Activated naive CD8-positive, alpha-beta T cell treated with anti-CD3 and anti-CD28 coated beads for 36 hours (primary cell): ENCODE measurements at places on chromosomes 5 and 9.
A peak's percentile ranks its signal among the peaks of the same experiment; 100 is the strongest.

DNA sequence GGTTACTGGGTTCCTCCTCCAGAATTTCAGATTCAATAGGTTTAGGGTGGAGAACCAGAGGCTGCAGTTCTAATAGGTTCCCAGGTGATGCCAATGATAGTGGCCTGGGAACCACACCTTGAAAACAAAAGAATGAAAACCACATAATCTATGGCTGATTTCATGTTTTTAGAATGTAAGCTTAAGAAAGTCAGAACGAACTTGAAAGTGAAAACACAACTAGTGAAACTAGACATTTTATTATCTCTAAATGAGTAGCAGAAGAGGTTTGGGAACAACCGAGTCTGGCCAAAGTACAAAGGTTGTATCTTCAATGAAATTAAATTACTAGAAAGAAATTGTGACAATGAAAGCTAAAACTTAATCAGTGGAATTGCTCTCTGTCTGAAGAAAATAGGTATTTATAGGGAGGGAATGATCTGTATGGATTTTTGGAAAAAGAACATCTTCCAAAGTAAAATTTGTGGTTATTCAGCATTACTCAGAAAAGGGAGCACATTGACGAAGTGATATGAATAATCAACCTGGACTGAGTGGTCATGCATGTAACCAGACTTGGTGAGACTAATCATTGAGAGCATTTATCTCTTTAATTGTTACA, 24.9 kb upstream of the CEP120 start:
- peak; percentile 21 for DNase-seq

DNA sequence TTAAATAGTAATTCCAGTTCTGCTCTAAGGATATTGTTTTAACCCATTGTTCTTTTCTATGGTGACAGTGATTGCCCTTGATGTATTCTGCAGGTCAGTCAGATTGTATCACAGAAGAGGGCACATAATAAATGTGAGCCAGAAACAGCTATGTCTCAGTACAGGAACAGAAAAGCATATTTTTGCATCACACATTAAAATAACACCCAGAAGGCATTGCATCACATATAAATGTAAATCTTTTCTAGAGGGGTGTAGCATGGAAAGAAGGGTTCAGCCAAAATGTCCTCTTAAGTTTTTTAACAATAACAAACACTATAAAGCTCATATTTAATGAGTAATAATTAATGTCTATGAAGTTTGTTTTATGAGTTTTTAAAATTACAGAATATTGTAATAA, 30.0 kb downstream of the ZCCHC7 start:
- DNase-seq, result no peak

- no peak for DNase-seq
These were observed 66.9 kb upstream of the SLIT3 start for GRCh38 chr5:169367861-169368260.

- no peak for DNase-seq
These were observed 1.6 kb upstream of the ZFP62 start for GRCh38 chr5:180862645-180863044.

DNA sequence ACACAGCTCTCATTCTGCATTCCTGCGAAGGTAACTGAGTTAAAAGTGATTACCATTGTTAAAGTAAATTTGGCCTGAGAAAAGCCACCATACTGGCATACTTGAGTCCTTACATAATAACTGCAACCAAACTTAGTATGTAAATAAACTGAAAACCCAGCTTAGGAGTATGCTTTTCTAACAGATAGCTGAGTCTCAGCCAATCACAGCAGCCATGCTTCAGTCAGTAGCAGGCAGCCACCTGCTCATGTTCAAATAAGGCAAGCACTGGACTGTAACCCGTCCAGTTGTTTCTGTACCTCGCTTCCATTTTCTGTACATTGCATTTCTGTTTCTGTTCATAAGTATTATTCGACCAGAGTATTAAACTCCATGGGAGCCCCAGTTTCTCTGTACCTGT, 58.6 kb downstream of the GCNT4 start:
- DNase-seq, result no peak

DNA sequence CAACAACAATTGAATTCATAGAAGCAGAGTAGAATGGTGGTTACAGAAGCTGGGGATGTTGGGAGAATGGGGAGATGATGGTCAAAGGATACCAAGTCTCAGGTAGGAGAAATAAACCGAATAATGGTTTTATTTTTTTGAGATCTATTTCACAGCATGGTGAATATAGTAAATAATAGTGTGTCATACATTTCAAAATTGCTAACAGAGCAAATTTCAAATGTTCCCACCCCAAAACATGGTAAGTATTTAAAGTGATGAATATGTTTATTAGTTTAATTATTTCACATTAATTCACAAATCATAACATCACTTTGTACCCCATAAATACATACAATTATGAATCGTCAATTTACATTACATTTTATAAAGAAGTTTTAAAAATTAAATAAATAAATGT, 72.7 kb upstream of the ATG10 start:
- DNase-seq, result no peak

- DNase-seq, result peak; percentile 25
These were observed 12.0 kb upstream of the C9 start for GRCh38 chr5:39376293-39376714.
